Suppressor macrophage treated with lipopolysaccharide for 1 hour (primary cell): ENCODE measurements at places on chromosomes 12 and 14.

DNA sequence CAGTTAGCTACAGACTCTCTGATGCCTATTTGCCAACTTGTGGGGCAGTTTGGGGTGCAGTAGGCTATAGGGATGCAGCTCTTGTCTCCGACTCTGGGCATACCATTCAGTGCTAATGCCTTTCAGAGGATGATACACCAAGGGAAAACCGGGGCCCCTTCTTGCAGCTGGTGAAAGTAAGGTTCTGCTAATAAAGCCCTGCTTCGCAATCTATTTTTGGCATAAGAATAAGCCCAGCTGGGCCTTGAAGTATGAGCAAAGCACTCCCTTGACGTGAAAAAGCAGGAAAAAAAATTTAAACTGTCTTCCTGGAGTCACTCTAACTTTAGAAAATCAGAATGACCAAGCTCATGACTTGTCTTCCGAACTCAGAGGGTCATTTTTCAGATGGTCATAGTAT, 124.1 kb upstream of the RBM19 start:
- no peak for DNase-seq

GRCh38 chr12:118288174-118288573, 84.5 kb downstream of the TAOK3 start:
- DNase-seq: no peak

DNA sequence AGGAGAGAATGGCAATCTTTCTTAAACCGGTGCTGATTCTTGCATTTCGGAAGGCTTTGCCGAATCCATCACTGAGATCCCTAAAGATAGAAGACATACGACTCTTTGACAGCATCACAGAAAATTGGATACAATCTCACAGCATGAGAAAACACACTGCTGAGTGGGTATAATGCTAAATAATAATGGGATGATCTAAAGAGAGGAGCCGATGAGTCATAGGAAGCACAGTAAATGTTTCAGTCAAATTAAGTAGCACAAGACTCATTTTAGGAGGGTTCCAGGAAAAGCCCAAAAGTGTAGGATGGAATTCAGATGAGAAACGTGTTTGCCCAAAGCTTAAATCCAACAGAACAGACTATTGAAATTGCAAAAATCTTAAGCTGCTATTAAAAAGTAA, 81.7 kb downstream of the CPNE8 start:
- peak; percentile 44 for DNase-seq

GRCh38 chr12:23899434-23899833, 50.0 kb downstream of the SOX5 start:
- DNase-seq: no peak

- no peak for DNase-seq
Observed at GRCh38 chr12:110109037-110109836, 14.9 kb upstream of the IFT81 start.

- DNase-seq: no peak
Observed at GRCh38 chr12:92543359-92543758, 159.4 kb upstream of the PLEKHG7 start.

DNA sequence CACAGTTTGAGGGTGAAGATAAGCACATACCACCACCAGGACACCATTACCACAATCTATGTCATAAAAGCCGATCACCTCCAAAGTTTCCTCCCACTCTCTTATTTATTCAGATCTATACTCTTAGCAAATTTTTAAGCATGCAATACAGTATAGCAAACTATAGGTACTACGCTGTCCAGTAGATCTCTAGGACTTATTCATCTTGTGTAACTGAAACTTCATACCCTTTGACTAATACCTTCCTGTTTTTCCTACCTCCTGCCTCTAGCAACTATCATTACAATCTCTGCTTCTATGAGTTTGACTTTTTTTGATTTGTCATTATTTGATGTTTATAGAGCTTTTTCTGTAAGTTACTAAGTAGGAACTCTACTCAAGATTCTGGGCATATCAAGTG, 84.5 kb upstream of the MANSC4 start:
- no peak for DNase-seq

DNA sequence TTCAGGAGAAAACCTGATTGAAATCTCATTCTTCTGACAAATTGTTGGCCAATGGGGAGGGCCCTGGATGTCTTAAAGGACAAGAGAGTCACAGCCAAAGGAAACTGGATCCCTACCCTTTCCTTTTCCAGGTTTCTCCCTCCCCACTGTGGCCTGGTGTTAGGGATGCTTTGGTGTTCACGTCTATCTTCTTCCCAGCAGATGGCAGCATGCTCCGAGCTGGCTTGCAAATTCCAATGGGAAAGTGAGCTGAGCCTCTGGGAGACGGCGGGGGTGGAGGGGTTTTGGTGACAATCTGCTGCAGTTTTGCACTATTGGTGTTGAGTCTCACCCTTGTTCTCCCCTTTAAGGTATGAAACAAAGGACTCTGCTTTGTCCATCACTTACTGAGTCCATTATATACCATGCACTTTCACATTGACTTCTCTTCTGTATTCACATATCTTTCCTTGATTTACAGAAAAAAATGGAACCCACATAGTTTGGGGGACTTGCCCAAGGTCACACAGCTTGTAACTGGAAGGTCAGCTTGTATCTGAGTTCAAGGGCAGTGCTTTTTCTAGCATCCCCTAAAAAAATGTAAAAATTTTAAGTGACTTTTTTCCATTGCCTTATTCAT, 39.3 kb downstream of the CCDC177 start:
- peak; percentile 58 for DNase-seq

DNA sequence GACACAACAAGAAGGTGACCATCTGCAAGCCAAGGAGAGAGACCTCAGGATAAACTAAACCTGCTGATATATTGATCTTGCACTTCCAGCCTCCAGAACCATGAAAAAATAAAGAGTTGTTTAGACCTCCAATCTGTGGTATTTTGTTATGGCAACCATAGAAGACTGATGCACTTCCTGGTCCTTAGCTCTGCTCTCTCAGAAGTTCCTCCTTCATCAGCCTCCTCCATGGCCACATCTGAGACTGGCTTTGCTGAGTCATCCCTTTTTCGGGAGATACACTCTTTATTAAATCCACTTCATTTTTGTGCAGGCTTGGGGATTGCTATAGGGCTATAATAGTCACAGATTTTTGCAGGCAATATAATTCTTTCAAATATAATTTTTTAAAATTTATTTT, 89.6 kb upstream of the ATF7IP start:
- DNase-seq: no peak

DNA sequence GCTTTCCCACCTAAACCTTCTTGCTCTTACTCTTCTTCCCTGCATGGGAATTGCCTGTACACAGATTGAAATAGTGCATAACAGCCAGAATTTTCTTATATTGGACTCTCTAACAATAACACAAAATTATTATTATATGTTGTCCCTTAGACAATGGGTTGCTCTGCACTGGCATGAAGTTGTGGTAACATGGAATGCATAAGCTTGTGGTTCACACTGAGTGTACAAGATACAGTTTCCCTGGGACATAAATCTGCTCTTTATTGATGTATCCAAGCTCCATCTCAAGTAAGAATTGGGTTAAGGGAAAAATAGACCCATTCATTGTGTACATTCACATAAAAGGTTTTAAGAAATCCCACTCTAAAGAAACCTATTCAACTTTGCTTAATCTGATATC, 114.4 kb upstream of the NTF3 start:
- DNase-seq: no peak

GRCh38 chr12:73308079-73308478, 1035.9 kb downstream of the TRHDE start:
- DNase-seq: no peak

GRCh38 chr12:8483079-8483478, 27.3 kb downstream of the CLEC6A start:
- DNase-seq: no peak

- DNase-seq: peak; percentile 59
Observed at GRCh38 chr14:22836301-22837113, at the start of gene MMP14. MMP14 (plus strand) TSS chr14:22836585; CDS start chr14:22836818, 233 bp downstream.

- peak; percentile 72 for DNase-seq
Observed at GRCh38 chr14:100428727-100429126, 105.6 kb downstream of the SLC25A47 start.
